Mucosa of descending colon (tissue), 3 donors: ENCODE measurements at places on chromosomes 13 and 19. TPM values are rescaled to one million over a fixed set of nuclear protein-coding genes. Genes with fewer than 3 reads are reported as not detected.

The NLRP9 gene
- not detected for total RNA-seq

The RNF225 gene
- not detected for total RNA-seq

The LTBP4 gene
- 244 TPM for total RNA-seq

The UGGT2 gene
- total RNA-seq, result 16.6 TPM

The FBL gene
- total RNA-seq, result 155 TPM

The GTPBP3 gene
- total RNA-seq, result 24.3 TPM

The PSG2 gene
- total RNA-seq, result not detected

The ZNF726 gene
- 1.7 TPM for total RNA-seq

The SERPINE3 gene
- total RNA-seq, result not detected

The LAIR1 gene
- 5.4 TPM for total RNA-seq

The SIGLEC8 gene
- 2.0 TPM for total RNA-seq

The POU2F2 gene
- 6.8 TPM for total RNA-seq

The HMG20B gene
- total RNA-seq, result 81.9 TPM

The PRSS57 gene
- not detected for total RNA-seq

The AMH gene
- total RNA-seq, result 5.1 TPM

The PDX1 gene
- 0.72 TPM for total RNA-seq

The C1QTNF9B gene
- 0.32 TPM for total RNA-seq

The TMEM59L gene
- 1.4 TPM for total RNA-seq

The APC2 gene
- 0.23 TPM for total RNA-seq

The REEP6 gene
- total RNA-seq, result 5.1 TPM

The CRX gene
- not detected for total RNA-seq

The SYCN gene
- total RNA-seq, result not detected

The SIX5 gene
- 9.6 TPM for total RNA-seq

The ZMYM5 gene
- 9.2 TPM for total RNA-seq

The DCT gene
- 0.95 TPM for total RNA-seq

The CYP2F1 gene
- not detected for total RNA-seq

The FOSB gene
- total RNA-seq, result 0.58 TPM

The MAMSTR gene
- total RNA-seq, result 0.31 TPM

The CKM gene
- total RNA-seq, result 2.0 TPM

The CYP4F8 gene
- total RNA-seq, result not detected
